Posterior cingulate gyrus (tissue), 11 donors: ENCODE measurements at places on chromosomes 6 and 20.
A peak's percentile ranks its signal among the peaks of the same experiment; 100 is the strongest.

- no peak for DNase-seq
Measured at GRCh38 chr6:55705451-55706440, 126.8 kb upstream of the HMGCLL1 start.

DNA sequence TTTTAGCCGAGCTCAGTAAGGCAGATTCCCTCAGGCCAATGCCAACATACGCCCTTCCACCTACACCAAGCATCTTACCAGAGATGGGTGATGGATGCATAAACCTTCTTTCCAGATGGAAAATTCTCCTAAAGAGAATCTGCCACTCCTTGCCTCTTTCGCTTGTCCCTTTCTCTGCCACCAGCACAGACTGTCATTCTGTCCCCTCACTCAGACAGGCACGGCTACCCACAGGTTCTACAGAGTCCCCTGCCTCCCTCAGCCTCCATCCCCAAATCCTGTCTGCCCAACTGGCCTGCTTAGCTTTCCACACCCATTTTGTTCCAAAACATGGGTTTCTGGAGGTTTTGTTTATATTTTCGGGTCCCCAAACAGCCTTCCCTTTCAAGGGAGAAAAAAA, 12.7 kb upstream of the FOXF2 start:
- DNase-seq = no peak

GRCh38 chr6:10174761-10175160, 240.1 kb downstream of the TFAP2A start:
- DNase-seq = no peak

GRCh38 chr6:147684906-147685305, 176.4 kb downstream of the SAMD5 start:
- no peak for DNase-seq

GRCh38 chr6:77371748-77372147, 91.5 kb downstream of the HTR1B start:
- no peak for DNase-seq

DNA sequence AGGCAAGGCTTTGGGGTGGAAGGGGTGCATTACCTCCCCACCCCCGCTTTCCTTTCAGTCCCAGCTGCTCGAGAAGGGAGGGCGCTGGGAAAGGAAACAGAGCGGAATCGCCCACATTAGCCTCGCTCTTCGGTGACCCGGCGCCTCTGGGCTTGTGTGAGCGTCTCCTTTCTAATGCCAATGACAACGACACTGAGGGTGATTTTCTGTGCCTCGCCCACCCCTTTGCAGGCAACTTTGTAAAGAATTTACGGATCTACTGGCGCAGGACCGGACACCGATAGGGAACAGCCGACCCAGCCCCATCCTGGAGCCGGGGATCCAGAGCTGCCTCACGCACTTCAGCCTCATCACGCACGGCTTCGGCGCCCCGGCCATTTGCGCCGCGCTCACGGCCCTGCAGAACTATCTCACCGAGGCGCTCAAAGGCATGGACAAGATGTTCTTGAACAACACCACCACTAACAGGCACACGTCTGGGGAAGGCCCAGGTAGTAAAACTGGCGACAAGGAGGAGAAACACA, 24.3 kb downstream of the TFAP2B start:
- peak; percentile 67 for DNase-seq

DNA sequence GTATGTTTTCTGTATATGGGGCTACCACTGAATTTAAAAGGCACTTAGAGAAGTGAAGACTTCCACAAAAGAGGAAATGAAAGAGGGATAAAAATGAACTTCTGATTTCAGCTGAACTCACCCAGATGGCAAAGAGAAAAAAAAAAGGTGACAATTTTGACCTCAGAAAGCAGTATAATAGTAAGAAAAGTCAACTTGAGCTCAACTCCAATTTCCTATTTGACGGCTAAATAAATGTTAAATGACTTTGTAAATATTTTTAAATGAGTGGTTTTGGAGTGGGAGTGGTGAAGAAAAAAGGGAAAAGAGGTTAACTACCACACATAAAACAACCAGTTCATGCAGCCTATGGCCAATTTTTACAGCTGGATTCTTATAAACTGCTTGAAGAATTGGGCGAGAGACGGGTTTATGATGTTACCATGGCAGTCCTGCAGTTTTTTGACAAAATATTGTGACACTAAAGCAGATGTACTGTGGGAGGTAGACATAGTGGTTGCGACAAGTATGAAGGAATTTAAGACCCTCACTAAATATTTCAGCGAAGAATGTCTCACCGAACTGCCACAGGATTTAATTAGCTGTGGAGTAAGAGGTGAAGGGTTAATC, 49.8 kb upstream of the ADTRP start:
- DNase-seq = no peak

DNA sequence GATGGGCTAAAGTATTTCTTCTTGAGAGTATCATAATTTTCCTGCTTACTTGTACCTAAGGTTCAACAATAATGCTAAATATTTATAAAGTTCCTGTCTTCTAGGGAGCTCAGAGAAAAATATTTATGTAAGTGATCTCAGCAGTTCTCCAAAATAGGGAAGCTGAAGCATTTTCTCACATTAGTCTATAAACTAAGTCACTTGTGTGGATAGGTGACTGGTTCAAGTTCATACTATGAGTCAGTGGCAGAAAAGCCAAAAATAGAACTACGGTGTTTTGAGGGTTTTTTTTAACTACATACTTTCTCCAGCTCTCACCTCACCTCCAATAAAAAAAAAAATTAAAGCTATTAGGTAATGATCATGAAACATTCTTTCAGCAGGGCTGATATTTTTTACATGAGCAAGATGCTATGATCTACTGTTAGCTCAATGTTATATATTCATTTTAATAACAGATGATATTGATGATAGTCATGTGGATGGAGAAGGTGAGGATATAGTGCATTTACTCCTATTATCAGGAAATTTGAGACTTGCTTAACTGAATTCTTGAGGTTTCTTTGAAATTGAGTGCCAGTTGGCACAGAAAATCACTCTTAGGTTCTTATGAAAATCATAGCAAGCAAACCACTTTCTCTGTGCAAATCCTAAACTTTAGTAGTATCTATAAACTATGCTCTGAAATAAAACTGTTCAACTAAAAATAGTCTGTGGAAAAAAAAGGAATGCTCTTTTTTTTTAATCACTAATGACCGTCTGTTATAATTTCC, 4.1 kb upstream of the MOXD1 start:
- DNase-seq = no peak

- DNase-seq = peak; percentile 82
Measured at GRCh38 chr6:143026696-143027449, 33.8 kb upstream of the AIG1 start.

DNA sequence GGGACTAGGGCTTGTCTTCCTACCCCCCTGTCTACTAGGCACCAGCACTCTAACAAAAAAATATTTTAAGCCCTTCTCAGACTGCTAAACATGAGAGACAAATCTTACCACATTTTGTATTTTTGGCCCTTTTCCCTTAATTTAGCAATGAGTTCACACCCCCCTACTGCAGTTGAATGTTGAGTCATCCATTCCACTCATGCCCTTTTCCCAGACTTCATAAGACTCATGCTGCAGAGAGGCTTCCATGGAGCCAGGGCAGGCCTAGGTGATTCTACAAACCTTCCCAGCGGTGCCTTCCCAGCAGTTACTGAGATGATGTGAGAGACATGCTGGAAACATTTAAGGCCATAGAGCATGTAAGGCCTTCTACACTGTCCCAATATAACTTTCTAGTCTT, 53.9 kb downstream of the PXDC1 start:
- DNase-seq = no peak

DNA sequence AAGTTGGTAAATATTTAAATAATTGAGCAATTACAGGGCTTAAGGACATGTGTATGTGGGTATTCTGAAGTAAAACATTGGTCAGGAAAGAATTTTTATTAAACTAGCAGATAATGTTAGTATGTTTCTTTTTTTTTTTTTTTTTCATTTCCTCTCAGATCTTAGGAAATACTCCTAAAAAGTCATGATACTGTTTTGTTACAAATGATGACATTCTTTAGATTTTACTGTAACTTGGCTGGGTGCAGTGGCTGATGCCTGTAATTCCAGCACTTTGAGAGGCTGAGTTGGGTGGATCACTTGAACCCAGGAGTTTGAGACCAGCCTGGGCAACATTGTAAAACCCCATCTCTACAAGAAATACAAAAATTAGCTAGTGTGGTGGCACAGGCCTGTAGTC, 41.5 kb downstream of the CDC40 start:
- no peak for DNase-seq

DNA sequence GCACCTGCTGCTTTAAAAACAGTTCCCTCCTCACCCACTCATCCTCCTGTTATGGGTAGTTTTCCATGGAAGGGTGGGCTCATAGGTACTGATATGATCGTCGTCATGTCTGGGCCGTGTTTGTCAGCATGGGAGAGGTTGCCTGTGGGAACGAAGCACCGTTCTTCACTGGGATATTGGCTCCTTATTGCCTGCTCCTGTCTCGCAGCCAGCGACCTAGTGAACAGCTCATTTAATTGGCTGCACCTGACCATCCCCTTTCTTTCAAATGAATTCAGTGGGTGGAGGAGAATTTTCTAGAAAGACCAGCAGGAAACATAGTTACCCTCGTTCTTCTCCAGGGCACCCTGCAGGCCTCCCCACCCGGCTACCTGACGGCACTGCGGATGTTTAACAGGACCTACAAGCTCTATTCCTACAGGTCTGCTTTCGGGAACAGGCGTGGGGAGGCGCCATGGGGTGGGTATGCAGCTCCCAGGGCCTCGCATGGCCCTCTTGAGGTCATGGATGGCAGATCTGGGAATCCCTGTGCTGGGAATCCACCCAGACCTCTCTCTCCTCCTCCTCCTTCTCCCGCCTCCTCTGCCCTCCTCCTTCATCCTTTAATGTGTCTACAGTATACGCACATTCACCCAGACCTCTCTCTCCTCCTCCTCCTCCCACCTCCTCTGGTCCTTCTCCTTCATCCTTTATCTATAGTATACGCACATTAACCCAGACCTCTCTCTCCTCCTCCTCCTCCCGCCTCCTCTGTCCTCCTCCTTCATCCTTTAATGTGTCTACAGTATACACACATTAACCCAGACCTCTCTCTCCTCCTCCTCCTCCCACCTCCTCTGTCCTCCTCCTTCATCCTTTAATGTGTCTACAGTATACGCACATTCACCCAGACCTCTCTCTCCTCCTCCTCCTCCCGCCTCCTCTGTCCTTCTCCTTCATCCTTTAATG, 21.9 kb downstream of the ENTPD6 start:
- DNase-seq = no peak

GRCh38 chr6:44475417-44475778, 87.9 kb downstream of the CDC5L start:
- no peak for DNase-seq

DNA sequence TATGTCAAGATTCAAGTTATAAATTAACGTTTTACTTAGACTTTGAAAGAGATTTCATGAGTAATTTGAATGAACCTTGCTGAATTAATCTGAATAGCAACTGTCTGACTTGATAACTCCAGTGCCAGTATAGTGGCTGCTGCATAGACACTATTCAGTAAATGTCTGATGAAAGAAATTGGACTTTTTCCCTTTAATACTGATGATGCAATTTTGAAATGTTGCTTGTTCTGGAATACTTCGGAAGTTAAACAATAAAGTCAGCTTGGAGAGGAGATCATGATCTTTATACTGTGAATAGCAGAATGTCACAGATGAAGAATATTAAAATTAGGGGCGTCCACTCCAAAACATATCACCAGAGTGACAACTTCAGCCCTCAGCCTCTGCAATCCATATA, 3.6 kb upstream of the PGBD1 start:
- no peak for DNase-seq

DNA sequence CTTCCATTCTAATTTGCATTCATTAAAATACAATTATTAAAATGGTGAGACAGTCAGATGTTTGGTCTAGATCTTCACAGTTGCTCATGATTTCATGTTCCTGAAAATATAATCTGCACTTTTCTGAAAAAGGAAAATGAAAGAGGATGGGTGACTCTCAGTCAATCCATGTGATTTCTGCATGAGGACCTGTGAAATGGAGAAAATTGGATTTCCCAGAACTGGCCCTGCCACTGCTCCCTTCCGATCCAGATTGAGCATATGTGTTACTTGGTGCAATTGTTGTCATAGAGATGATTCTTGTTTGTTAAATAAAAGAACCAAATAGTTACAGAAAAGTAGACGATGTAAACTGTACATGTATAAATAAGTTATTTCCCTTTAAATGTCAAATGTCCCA, 37.4 kb downstream of the HAO1 start:
- no peak for DNase-seq

DNA sequence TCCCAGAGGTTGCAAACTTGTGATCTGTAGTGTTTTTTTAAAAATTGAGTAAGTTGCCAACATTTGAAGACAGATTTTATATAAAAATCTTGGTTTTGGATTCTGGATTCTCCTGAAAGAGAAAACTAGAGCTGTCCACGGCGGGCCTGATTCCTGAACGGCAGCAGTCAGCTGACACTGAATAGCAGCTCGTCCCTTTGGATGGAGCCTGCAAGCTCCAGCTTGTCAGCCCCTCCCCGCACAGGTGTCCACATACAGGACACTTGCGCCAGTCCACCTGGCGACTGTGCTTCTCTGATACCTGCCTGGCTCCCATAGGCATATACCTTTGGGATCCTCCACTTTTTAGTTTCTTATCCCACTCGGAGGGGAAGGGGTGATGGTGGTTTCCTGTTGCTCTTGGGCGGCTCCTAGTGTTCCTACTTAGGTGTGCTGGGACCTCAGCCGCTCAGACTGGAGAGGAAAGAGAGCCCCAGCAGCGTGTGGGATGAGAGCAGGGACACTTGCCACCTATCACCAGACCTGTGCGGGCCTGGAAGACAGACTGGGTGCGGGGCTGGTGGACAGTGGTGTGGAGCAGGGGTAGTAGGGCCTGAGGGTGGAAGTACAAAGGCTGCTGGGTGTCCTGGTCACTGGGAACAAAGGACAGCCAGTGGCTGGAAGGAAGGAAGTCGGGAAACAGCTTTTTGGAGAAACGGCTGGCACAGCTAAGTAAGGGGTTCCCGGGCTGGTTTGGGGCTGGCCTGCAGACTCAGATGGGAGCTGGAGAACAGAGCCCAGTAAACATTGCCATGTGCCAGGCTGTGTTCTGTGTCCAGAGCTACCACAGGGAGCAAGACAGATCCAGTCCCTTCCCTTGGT, 18.3 kb downstream of the GHRH start:
- DNase-seq = no peak

- no peak for DNase-seq
Measured at GRCh38 chr6:151269321-151269995, 29.7 kb downstream of the AKAP12 start.

- no peak for DNase-seq
Measured at GRCh38 chr6:14703586-14703985, 542.3 kb upstream of the JARID2 start.

- DNase-seq = no peak
Measured at GRCh38 chr20:57660181-57660921, 40.1 kb upstream of the ZBP1 start.
